ENCODE measurements at places on chromosomes 11 and 22. TPM values are rescaled to one million over a fixed set of nuclear protein-coding genes. Genes with fewer than 3 reads are reported as not detected.

SMIM35 gene
- total RNA-seq: not detected

PGR gene
- not detected for total RNA-seq

ACTN3 gene
- not detected for total RNA-seq

CD3E gene
- not detected for total RNA-seq

LGR4 gene
- 33.4 TPM for total RNA-seq

SLC22A8 gene
- not detected for total RNA-seq

OR8A1 gene
- not detected for total RNA-seq

PRODH gene
- total RNA-seq: 4.3 TPM
